Chondrocyte (in vitro differentiated cells): ENCODE measurements at places on chromosomes 12 and 14. TPM values are rescaled to one million over a fixed set of nuclear protein-coding genes. Genes with fewer than 3 reads are reported as not detected.

TMCC3 gene
- total RNA-seq = 0.17 to 0.65 TPM (median 0.59 TPM) in 3 replicates

MLH3 gene
- 18.7 to 21.3 TPM (median 21.2 TPM) in 3 replicates for total RNA-seq

COA8 gene
- 39.1 to 51.9 TPM (median 50.7 TPM) in 3 replicates for total RNA-seq

SYNDIG1L gene
- not detected in 3 replicates for total RNA-seq

FKBP11 gene
- 23.5 to 30.7 TPM (median 24.0 TPM) in 3 replicates for total RNA-seq

WNK1 gene
- 163 to 274 TPM (median 172 TPM) in 3 replicates for total RNA-seq

KRR1 gene
- total RNA-seq = 33.0 to 46.4 TPM (median 37.5 TPM) in 3 replicates

SDR9C7 gene
- total RNA-seq = not detected in 3 replicates

TSPAN8 gene
- total RNA-seq = 0.22 TPM in 1 of 3 replicates, not detected in the others

CAPRIN2 gene
- 23.7 to 28.3 TPM (median 25.3 TPM) in 3 replicates for total RNA-seq

PLEKHG7 gene
- total RNA-seq = not detected in 3 replicates

HIF1A gene
- total RNA-seq = 466 to 676 TPM (median 660 TPM) in 3 replicates

IQSEC3 gene
- 0.41 TPM in 1 of 3 replicates, not detected in the others for total RNA-seq

MGP gene
- total RNA-seq = 158 to 215 TPM (median 213 TPM) in 3 replicates

TAS2R14 gene
- total RNA-seq = 2.4 to 4.0 TPM (median 2.6 TPM) in 3 replicates

CCDC88C gene
- total RNA-seq = 1.1 to 3.6 TPM (median 2.3 TPM) in 3 replicates

GAS2L3 gene
- total RNA-seq = 3.6 to 6.3 TPM (median 5.6 TPM) in 3 replicates

SCNN1A gene
- total RNA-seq = 0.87 to 2.6 TPM (median 1.9 TPM) in 3 replicates

CLEC1B gene
- total RNA-seq = not detected in 3 replicates

TAS2R50 gene
- total RNA-seq = 0.46 to 1.8 TPM (median 0.95 TPM) in 3 replicates

AQP2 gene
- not detected in 3 replicates for total RNA-seq

KLRD1 gene
- 0.21 to 0.46 TPM (median 0.22 TPM) in 3 replicates for total RNA-seq

BICDL1 gene
- total RNA-seq = 0.12 to 0.45 TPM (median 0.26 TPM) in 3 replicates

DRAM1 gene
- 7.0 to 11.6 TPM (median 9.3 TPM) in 3 replicates for total RNA-seq

REP15 gene
- total RNA-seq = 0.54 to 1.3 TPM (median 1.3 TPM) in 3 replicates

CACNA2D4 gene
- total RNA-seq = 0.30 to 0.92 TPM in 2 of 3 replicates, not detected in the other

ST8SIA1 gene
- 0.15 to 1.6 TPM (median 1.2 TPM) in 3 replicates for total RNA-seq

KRT4 gene
- 0.41 to 0.90 TPM in 2 of 3 replicates, not detected in the other for total RNA-seq

INTS13 gene
- total RNA-seq = 23.3 to 23.8 TPM (median 23.3 TPM) in 3 replicates

PLA2G1B gene
- 0.42 to 1.1 TPM in 2 of 3 replicates, not detected in the other for total RNA-seq

DACT1 gene
- total RNA-seq = 120 to 326 TPM (median 318 TPM) in 3 replicates

NCOR2 gene
- 327 to 390 TPM (median 348 TPM) in 3 replicates for total RNA-seq

SERPINA6 gene
- total RNA-seq = not detected in 3 replicates

TMEM63C gene
- total RNA-seq = 7.6 to 10.3 TPM (median 8.7 TPM) in 3 replicates

SLC22A17 gene
- total RNA-seq = 40.3 to 63.9 TPM (median 44.0 TPM) in 3 replicates

DAO gene
- total RNA-seq = not detected in 3 replicates

AQP6 gene
- not detected in 3 replicates for total RNA-seq

NEMP1 gene
- 11.7 to 14.7 TPM (median 12.9 TPM) in 3 replicates for total RNA-seq

MTERF2 gene
- total RNA-seq = 7.0 to 12.3 TPM (median 7.5 TPM) in 3 replicates

CFAP73 gene
- not detected in 3 replicates for total RNA-seq

ASIC1 gene
- total RNA-seq = 2.5 to 4.4 TPM (median 3.9 TPM) in 3 replicates

KCNC2 gene
- not detected in 3 replicates for total RNA-seq
